ENCODE measurements at places on chromosomes 3 and 15. TPM values are rescaled to one million over a fixed set of nuclear protein-coding genes. Genes with fewer than 3 reads are reported as not detected.

- peak; percentile 71 for DNase-seq
Measured at GRCh38 chr3:144085964-144086363, 114.3 kb downstream of the DIPK2A start.

GRCh38 chr3:52270252-52270754 is 8.1 kb downstream of the WDR82 start:
- no peak for DNase-seq

DNA sequence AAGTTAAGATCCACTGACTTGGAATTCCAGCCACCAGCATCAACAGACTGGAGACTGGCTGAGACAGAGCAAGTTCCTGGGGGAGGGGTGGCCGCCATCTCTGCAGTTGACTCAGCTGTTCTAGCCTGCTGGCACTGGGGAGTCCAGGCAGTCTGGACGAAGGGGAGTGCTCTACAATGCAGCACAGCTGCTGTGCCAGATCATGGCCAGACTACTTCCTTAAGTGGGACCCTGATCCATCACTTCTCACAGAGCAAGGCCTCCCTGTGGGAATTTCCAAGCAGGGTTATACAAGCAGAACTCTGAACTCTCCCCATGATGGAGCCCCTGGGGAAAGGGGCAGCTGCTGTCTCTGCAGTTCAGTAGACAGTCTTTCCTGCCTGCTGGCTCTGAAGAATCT is 35.2 kb downstream of the PYGO1 start:
- DNase-seq: peak; percentile 99

DNA sequence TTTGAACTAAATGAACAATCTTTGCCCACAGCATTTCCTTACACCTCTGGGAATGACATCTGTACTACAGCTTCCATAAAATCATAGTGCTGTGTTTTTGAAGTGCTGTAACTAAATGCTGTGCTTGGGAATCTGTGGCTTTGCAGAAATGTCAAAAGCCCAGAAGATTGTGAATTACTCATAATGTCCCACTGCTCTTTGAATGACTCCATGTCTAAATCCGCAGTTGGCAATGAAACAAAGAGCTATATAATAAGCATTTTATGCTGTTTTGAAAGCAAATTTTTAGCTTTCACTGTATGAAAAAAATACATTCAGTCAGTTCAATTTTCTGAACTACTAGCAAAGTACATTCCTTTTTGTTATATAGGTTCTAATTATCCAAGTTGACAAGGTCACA is 88.6 kb upstream of the ADAMTS17 start:
- DNase-seq: no peak

DNA sequence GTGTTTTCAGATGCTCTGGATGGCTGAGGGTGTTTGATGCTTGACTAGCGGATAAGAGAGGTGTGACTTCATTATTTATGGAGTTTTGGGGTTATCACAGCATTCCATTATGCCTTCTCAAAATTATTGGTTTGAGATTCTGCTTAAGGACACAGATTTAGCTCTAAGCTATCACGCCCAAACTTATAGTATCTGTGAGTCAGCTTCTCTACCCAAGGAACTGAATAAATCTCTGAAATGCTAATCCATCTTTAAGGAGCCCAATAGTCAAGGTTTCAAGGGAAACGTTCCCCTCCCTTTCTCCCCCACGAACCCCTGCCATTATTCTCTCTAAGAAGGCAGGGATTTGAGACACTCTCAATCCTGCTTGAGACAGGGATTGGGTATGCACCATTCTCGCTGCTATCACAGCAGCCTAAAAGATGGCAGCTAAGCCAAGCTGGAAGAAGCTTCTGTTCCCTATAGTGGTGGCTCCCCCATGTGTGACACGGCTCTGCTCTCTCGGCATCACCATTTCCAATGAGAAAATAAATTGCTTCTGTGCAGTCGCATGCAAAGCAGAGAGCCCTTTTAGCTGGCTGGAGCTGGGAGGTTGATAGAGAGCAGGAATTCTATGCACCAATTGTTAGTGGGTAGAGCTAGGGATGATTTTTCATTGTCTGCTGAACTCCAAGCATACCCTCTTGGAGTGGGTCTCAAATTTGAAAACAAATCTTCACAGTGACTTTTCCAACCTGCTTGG is 151.1 kb downstream of the IL20RB start:
- no peak for DNase-seq

DNA sequence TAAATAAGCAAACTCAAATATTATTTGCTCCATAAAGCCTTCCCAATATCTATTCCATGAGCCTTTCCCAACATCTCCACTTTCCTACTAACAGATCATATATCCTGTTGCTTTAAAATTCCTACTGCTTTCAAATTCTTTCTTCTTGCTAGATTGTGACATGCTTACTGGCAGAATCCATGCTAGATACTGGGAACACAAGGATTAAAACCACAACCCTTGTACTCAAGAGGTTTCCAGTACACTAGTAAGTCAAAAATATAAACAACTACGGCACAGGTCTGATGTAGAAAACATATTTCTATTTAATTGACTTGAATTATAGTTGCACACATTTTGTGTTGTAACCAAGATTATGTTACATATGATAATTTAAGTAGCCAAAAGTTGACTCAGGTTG is 275.0 kb downstream of the ZBTB20 start:
- DNase-seq: peak; percentile 72

GRCh38 chr15:91578511-91578910 is 275.0 kb upstream of the SLCO3A1 start:
- DNase-seq: no peak

- DNase-seq: no peak
Measured at GRCh38 chr3:64441861-64442260, 216.6 kb upstream of the PRICKLE2 start.

GRCh38 chr3:188789251-188789650 is 382.5 kb upstream of the TPRG1 start:
- DNase-seq: no peak

- DNase-seq: no peak
Measured at GRCh38 chr3:78427303-78427702, 1340.5 kb downstream of the ROBO1 start.

DNA sequence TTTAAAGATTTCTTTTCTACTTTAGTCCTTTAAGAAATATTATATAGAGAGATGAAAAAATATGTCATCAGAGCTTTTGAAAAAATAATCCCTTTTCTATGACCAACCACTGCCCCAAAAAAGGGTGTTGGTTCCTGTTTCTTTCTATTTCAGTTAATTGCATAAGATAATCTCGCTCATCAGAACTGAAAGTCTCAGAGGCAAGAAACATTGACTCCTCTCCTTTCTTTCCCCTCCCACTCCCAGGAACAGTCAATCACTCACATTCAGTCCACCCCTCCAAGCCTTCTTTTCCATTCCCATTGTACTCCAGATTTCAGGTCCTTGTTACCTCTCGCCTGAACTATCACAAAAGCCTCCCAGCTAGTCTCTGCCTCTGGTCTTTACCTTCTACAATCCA is 153.7 kb upstream of the ABI3BP start:
- DNase-seq: no peak

- peak; percentile 32 for DNase-seq
Measured at GRCh38 chr3:29334706-29335105, 53.8 kb downstream of the RBMS3 start.

DNA sequence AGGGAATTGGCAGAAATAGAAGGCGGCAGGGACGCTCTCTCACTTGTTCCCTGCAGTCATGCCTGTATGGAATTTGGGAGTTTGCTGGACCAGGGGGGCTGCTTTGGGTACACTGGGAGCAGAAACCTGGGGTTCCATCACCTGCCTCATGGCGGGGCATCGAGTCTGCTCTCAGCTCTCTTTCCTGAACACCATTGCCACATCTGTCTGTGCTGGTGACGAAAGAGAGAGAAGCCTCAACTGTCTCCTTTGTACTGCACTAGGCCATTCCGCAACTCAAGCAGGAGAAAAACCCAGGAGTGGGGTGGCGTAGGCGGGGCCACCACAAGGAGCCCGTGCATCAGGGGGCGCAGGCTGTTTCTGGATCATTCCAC is 14.0 kb downstream of the TMEM158 start:
- DNase-seq: no peak

DNA sequence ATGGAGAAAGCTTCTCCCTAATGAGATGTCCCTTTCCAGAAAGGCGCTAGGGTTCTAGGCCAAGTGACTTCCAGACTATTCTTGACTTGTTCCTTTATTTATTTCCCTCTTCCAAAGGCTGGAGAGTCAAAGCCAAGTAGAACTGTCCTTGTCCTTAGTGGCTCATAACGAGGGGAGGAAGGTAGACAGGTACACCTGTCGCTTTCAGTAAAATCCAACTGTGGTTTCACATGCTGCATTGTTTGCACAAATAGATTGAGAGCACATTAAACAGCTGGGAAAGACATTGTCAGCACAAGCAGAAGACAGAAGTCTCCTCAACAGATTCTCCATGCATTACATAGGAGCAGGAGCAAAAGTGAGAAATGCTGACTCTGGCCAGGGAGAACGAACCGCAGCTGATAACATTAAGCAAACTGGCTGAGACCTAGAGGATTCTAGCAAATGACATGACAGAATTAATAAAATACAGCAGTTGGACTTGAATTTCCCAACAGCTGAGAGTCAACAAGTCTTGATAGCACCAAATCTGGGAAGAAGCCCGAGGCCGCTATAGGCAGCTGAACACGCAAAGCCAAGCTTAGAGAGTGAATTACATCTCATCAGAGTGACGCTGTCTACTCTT is 227.7 kb downstream of the TLE3 start:
- DNase-seq: no peak

DNA sequence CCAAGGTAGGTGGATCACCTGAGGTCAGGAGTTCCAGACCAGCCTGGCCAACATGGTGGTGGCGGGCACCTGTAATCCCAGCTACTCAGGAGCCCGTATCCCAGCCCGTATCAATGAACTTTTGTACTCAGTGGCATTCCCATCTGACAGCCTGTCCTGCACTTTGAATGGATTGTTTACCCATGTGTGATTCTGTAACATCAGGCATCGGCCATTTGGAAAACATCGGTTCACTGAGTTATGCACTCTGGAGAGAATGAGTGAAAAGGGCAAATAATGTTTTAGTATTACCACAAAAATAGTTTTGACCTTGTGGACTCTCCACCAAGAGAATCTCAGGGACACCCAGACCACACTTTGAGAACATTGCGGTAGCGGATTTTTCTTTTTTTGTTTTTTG is 13.6 kb downstream of the KLHL25 start:
- DNase-seq: no peak

DNA sequence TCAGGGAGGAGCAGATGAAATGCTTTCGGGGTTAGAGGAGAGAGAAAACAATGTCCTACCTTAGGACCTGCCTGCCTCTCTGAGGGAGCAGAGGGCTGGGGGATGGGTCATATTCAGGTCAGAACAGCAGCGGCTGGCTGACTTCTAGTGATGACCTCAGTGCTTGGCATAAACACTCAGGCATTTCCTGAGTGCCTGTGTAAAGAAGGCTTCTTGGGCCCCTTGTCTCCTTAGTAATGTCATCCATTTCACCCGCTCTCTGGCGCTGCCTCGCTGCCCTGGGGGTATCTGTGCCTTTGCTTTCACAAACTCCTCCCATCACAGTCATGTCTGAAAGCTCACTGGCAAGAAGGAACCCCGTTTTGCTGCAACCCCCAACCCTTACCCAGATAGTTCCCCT is 82.9 kb upstream of the GSK3B start:
- DNase-seq: peak; percentile 87

- DNase-seq: no peak
Measured at GRCh38 chr3:11037241-11037873, 44.8 kb downstream of the SLC6A1 start.

GRCh38 chr3:197820550-197821335 is 29.7 kb downstream of the LRCH3 start:
- no peak for DNase-seq

DNA sequence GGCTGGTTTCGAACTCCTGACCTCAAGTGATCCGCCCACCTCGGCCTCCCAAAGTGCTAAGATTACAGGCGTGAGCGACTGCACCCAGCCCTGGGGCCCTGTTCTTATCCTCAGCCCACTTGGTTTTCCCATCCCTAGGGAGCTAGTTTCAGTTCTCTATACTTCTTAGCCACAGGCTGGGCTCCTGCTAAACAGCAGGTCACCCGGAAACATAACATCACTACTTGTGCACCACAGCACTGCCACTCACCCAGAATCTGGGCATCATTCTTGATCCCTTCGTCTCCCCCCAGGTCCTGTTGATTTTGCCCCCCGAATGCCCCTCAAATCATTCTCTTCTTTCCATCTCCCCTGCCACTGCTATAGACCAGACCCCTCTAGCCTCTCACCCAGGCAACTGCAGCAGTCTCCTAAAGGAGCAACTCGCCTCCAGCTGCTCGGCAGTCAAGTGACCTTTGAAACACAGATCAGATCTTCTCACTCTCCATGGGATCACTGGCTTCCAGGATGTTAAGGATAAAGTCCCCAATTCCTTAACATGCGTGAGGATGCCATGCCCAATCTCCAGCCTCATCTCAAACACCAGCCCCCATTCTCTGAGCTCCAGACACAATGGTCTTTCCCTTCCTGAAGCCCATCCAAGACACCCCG is 5.6 kb upstream of the AP3S2 start:
- DNase-seq: no peak

DNA sequence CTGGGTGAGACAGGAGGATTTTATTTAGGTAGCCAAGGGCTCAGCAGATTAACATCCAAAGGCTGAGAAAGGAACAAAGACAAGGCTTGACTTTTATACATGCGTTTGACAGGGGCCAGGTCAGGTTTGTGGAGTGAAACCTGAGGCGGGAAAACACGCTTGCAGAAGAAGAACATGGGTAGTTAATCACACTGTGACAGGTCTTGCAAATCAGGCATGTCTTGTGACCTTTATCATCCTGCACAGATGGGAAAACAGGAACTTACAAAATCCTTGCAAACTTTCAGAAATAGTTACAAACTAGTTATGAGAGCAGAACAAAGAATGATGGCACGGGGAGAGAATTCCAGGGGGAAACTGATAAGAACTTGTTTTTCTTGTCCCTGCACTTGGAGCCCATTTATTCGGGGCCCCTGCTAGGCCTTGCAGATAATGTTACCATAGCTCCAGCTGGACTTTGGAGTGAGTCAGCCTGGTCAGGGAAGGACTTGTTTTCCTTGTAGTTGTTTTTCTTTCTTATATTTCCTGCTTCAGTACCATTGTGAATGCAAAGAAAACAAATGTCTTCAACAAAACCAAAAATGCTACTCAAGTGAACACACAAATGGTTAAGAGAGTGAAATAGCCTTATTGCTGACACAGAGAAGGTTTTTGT is 965.9 kb upstream of the ROBO1 start:
- no peak for DNase-seq

GRCh38 chr3:99863588-99863987 is 45.9 kb downstream of the CMSS1 start:
- no peak for DNase-seq

GRCh38 chr3:175018946-175019727 is 160.0 kb downstream of the NAALADL2 start:
- peak; percentile 18 for DNase-seq

- DNase-seq: no peak
Measured at GRCh38 chr15:48102167-48102566, 18.6 kb upstream of the SLC24A5 start.

GRCh38 chr3:34102288-34102687 is 303.9 kb downstream of the PDCD6IP start:
- DNase-seq: no peak

SCG5 gene
- total RNA-seq: 1.2 TPM

STAC gene
- total RNA-seq: 0.52 TPM

RAB6B gene
- 0.32 TPM for total RNA-seq

KBTBD12 gene
- not detected for total RNA-seq

LHFPL4 gene
- total RNA-seq: not detected

GP9 gene
- not detected for total RNA-seq

CRABP1 gene
- total RNA-seq: not detected

RYK gene
- 54.3 TPM for total RNA-seq

SOX14 gene
- total RNA-seq: not detected

TLR9 gene
- total RNA-seq: not detected

Data from LHCN-M2 (cell line).